ENCODE measurements at places on chromosomes 4 and X.
A peak's percentile ranks its signal among the peaks of the same experiment; 100 is the strongest.

GRCh38 chr4:16417198-16417597 lies 190.9 kb upstream of the TAPT1 start:
- DNase-seq = no peak

DNA sequence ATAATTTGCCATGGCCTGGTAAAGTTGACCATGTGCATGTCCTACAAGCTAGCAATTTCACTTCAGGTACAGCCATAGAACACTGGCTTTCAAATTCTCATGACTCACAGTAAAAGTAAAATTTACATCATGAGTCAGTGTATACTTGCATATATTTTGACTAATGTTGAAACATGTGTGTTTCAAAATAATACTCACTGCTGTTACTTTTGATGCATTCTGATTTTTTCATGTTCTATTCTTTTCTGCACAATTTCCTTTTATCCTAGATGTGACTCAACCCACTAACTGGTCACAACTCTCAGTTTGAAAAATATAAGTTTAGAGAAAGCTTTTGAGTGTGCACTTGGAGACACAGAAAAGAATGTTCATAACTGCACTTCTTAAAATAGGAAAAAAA lies 365.7 kb downstream of the FGF13 start:
- DNase-seq = no peak

- DNase-seq = no peak
These were observed 49.3 kb upstream of the CLDN34 start for GRCh38 chrX:9917861-9918260.

DNA sequence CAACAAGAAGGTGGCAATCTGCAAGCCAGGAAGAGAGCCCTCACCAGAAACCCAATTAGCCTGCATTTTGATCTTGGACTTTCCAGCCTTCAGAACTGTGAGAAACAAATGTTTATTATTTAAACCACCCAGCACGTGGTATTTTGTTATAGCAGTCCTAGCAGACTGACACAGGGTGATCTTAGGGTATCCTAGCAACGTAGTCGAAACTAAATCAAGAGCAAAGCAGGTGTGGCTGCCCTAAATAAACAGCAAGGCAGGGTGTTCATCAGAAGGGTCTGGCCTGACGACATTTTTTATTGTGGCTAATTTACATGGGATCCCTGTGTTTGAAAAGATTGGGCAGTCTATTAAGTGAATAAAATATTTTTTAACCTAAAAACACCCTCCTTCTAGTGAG lies 198.8 kb downstream of the VEGFC start:
- no peak for DNase-seq

DNA sequence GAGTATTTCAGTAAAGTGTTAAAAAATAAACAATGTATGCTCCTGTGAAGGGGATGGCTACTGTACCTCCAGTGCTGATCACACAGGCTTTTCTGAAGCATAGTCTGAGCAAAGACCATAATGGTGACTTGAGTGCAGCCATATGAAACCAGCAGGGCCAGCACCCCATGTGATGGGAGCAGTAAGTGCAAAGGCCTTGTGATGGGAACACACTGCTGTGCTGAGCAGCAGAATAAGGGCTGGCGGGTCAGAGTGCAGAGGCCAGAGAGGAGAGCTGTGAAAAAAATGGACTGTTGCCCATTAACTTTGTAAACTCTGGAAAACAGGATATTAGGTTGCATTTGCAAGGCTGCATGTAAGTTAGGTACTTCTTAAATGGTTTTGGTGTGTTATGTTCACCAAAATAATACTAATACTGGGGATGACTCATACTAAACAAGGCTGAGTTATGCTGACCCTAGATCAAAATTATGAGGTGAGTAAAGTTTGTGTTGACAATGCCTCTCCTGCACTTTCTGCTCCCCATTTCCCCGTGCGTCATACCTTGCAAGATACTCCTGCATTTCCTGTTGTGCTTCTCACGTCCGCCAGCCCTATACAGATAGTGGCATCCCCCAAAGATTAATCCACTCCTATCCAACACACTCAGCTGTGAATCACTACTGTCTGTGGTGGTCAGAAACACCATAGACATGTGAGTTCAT lies 67.0 kb upstream of the FAM9A start:
- no peak for DNase-seq

DNA sequence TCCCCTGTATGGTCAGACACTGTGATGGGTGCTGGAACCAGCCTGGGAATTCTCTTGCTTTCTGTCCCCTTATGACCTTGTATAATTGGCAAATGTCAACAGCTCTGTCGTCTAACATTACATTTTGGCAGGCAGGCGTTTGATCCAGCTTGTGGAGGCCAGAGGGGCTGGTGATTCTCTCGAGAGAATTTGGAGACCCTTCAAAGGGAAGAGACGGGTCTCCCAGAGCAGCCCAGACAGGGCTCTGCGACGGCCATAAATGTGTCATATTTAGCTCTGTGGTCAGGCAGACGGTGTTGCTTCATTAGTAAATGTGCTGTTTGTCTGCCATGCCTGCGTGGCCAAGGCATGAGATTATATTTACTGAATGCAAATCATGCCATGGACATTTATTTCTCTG lies 68.7 kb downstream of the SORCS2 start:
- no peak for DNase-seq

- DNase-seq = no peak
These were observed 15.3 kb downstream of the CCNG2 start for GRCh38 chr4:77172336-77172735.

DNA sequence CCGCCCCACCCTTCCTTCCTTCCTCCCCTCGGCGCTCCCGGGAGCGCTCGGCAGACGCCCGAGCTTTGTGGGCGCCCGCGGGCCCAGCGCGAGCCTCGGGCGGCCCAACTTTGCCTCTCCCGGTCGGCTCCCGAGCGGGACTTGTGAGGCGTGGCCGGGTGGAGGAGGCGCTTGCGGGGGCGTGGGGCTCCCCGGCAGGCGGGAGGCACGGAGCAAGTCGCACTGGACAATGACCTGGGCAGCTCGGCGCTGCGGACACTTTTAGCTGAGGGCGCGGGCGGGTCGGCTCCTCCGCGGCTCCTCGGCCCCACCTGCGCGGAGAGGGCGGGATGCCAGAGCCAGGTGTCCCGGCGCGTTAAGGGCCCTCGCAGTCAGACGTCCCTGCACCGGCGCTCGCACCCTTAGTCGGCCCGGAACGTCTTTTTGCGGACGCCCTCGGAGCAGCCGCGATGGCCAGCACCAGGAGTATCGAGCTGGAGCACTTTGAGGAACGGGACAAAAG lies 385 bp downstream of the DCLK2 start:
- DNase-seq = peak; percentile 71

DNA sequence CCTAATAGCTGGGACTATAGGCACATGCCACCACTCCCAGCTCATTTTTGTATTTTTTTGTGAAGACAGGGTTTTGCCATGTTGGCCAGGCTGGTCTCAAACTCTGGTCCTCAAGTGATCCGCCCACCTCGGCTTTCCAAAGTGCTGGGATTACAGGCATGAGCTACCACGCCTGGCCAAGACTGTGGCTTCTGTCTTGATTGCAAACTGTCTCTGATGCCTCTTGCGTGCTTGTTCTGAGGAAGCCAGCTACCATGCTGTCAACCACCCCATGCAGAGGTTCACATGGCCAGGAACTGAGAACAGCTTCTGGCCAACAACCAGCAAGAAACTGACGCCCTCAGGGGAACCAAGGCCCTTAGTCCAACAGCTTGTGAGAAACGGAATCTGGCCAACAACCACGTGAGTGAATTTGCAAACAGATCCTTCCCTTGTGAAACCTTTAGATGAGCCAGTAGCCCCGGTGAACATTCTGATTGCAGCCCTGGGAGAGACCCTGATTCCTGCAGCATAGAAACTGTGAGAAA lies 71.2 kb downstream of the SUPT20HL2 start:
- DNase-seq = no peak

DNA sequence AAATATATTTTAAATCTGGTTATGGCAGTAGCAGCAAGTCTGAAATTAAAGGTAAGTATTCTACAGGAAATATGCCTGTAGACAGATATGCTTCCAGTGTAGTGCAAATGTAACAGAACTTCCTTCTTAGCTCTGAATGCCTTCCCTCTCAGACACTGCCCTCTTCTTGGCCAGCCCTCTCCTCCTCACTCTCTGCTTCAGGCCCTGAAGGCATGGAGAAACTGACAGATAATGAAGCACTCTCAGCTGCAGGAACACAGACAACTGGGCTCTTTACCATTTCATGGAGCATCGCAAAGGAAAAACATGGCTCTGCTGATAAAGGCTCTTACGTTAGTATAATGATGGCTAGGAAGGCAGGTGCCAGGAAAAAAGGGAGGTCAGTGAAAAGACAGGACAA lies 431.5 kb upstream of the RASGEF1B start:
- no peak for DNase-seq

GRCh38 chr4:86118711-86119110 lies 241.1 kb downstream of the MAPK10 start:
- DNase-seq = no peak

GRCh38 chr4:73870768-73871167 lies 1.6 kb downstream of the CXCL1 start:
- DNase-seq = no peak

- DNase-seq = no peak
These were observed 38.9 kb downstream of the DDX60L start for GRCh38 chr4:168441412-168441811.

DNA sequence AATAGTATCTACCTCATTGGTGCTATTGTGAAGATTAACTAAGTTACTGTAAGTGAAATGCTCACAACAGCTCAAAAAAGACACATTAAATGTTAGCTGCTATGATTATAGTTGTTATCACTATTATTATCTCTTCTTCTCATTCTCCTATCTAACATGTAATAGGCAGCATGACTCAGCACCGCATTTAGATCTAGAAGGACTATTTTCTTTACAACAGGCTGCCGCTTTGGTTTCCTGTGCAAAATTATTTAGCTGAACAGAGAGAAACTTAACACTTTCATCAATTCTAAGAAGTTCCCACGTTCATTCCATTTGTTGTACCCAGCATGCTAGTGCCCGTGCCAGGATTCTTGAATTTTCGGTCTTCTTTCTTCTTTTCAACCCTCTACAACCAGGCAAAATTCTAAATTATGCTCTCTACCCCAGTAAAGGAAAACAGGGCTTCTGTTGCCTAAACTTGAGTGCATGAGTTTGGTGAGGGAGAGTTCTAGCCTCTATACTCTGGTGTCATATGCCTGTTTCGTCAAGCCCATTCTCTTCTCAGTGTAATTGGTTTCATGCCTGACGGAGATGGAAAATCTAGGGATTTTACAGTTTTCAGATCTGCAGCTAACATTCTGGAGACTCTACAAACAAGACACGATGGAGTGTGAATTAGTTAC lies 378.9 kb downstream of the PPP1R2C start:
- no peak for DNase-seq
